GM12878 (cell line): ENCODE measurements at places on chromosomes 3 and 15. TPM values are rescaled to one million over a fixed set of nuclear protein-coding genes. Genes with fewer than 3 reads are reported as not detected.
A peak's percentile ranks its signal among the peaks of the same experiment; 100 is the strongest.

Gene SLC22A14
- total RNA-seq = not detected in 2 replicates

DNA sequence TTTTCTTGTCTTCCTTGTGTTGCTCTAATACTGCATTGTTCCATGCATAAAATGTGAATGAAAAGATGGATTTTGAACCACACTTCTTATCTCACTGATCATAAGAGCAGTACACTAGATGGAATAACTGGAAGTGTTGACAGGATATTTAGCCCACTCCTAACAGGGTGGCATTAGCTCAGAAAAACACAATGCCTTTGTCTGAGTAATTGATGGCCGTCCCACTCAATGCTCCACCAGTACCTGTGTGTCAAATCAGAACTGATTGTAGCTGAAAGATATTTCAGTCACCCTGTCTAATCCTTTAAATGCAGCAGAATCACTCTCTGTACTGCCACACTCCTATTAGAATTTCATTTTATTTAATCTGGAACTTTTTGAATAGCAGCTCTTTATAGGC is 526.5 kb downstream of the UNC13C start:
- no peak for DNase-seq

Gene CYP11A1
- 0.29 and 0.69 TPM in 2 replicates for total RNA-seq

GRCh38 chr3:46566040-46566641 is at the start of gene LRRC2:
Gene LRRC2 (minus strand): TSS chr3:46566302. CDS start chr3:46551591, 14,711 bp downstream.
- no peak for DNase-seq

DNA sequence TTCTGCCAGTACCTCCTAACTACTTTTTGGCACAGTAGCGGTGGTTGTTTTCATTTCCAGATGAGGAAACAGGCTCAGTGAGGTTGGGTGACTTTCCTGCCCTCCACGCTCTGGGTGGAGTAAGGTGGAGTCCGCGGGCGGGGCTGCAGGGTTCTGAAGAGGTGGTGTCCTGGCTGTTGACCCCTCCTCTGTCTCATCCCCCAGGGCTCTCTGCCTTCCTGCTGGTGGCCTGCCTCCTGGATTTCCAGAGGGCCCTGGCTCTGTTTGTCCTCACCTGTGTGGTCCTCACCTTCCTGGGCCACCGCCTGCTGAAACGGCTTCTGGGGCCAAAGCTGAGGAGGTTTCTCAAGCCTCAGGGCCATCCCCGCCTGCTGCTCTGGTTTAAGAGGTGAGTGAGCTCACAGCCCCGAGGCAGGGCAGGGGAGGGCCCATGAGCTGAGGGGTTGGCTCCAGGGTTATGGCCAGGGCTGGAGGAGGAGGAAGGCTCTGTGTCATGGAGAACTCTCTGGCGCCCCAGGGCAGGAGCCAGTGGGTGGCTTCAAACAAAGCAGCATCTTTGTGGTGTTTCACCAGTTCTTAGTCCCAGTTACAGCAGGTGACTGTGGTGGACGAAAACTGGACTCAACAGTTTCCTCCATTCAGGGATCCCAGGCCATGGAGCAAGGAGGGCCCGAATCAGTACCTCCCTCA is 10.4 kb downstream of the SLC28A1 start:
- DNase-seq = no peak

Gene MFAP1
- total RNA-seq = 35.8 and 37.0 TPM in 2 replicates

DNA sequence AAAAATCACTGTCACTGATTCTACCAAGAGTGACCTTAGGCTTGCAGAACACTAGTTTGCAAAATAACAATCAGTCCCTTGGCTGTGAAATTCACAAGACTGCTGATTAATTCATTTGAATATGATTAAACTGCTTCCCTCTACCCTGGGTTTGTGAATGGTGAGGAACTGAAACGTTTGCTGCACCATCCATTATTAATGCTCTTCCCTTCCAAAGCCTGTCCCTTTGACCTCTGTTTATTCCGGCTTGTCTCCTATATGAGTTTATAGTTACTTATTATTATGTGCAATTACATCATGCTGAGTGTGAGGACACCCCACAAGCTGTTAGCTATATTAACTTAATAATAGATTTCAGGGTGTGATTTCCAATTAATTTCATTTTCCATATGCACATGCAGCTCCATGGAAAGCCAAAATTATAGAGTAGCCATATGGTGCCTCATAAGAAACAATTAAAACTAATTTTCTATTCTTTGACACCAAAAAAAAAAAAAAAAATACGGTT is 96.5 kb downstream of the SUCLG2 start:
- no peak for DNase-seq

Gene SLC51B
- not detected in 2 replicates for total RNA-seq

GRCh38 chr15:73630921-73631362 is 2.2 kb downstream of the NPTN start:
- DNase-seq = no peak

Gene ACTRT3
- total RNA-seq = 0.11 and 0.31 TPM in 2 replicates

DNA sequence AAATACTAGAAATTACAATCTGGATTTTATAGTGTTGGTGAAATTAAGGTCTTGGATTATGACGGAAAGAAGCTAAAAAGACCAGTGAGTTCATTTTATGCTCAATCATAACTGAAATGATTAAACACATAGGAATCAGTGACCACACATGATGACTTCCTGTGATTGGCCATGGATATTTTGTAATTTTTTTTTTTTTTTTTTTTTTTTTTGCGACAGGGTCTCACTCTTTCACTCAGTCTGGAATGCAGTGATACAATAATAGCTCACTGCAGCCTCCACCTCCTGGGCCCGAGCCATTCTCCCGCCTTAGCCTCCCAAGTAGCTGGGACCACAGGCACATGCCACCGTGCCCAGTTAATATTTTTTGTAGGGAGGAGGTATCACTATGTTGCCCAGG is 47.4 kb downstream of the PAQR5 start:
- no peak for DNase-seq

GRCh38 chr15:44706946-44707636 is 4.0 kb downstream of the PATL2 start:
- no peak for DNase-seq

DNA sequence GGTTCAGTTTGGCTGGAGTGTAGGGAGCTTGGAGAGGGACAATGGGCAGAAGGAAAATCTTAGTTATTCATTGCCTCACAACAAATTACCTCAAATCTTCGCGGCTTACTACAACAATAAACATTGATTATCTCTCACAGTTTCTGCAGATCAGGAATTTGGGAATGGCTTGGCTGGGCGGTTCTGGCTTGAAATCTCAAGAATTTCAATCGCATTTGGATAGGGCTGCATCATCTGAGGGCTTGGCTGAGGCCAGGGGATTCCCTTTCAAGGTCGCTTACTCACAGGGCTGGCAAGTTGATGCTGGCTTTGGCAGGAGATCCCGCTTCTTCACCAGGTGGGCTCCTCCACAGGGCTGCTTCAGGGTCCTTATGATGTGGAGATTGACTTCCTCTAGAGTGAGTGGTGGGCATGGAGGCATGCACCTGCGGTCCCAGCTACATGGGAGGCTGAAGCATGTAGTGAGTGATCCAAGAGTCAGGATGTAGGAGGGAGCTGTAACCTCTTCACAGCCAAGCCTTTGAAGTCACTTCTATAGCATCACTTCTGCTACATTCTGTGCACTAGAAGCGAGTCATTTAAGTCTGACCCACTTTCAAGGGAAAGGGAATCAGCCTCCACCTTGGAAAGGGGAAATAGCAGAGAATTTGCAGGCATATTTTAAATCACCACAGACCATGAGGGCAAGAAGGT is 63.1 kb downstream of the CDC25A start:
- no peak for DNase-seq

Gene OSBPL10
- total RNA-seq = 0.03 and 0.24 TPM in 2 replicates

GRCh38 chr15:91529534-91529933 is 324.0 kb upstream of the SLCO3A1 start:
- no peak for DNase-seq

Gene CALML4
- 4.0 and 4.8 TPM in 2 replicates for total RNA-seq

DNA sequence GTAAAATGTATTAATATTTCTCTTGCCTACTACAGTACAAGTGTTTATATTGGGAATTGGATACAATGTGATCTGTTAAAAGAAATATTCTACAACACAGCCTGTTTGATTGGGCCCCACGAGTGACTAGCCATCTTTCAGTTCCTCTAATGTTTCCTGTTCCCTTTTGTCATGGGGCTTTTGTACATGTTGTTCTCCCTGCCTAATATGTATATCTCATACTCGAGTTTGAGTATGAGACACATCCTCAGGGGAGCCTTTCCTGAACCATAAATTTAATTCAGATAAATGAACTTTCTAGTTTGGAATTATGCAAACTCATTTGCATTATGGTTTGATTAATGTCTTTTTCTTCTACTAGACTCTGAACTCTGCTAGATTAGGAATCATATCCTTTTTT is 65.5 kb downstream of the MEF2A start:
- DNase-seq = peak; percentile 74
